ENCODE measurements at places on chromosomes 4 and X.

GRCh38 chr4:83358410-83358809, 23.8 kb upstream of the HPSE start:
- peak; percentile 85 for DNase-seq

- no peak for DNase-seq
Observed at GRCh38 chr4:145219090-145219489, 38.7 kb upstream of the OTUD4 start.

DNA sequence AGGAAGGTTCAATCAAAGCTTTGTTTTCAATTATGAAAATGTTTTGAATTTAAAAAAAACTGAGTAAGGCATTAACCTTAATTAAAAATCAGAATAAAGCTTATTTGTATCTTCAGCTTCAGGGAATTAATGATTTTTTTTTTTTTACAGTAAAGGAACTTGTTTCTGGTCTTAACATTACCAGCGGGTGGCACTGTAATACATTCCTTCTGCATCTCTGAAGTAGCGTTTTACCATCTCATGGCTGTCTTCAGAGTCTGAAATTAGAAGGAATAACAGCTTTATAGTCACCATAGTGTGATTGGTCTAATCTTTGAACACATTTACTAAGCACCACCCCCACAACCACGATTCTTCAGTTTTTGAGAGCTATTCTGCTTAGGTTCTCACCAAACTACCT, 102.6 kb downstream of the IL1RAPL2 start:
- peak; percentile 17 for DNase-seq

DNA sequence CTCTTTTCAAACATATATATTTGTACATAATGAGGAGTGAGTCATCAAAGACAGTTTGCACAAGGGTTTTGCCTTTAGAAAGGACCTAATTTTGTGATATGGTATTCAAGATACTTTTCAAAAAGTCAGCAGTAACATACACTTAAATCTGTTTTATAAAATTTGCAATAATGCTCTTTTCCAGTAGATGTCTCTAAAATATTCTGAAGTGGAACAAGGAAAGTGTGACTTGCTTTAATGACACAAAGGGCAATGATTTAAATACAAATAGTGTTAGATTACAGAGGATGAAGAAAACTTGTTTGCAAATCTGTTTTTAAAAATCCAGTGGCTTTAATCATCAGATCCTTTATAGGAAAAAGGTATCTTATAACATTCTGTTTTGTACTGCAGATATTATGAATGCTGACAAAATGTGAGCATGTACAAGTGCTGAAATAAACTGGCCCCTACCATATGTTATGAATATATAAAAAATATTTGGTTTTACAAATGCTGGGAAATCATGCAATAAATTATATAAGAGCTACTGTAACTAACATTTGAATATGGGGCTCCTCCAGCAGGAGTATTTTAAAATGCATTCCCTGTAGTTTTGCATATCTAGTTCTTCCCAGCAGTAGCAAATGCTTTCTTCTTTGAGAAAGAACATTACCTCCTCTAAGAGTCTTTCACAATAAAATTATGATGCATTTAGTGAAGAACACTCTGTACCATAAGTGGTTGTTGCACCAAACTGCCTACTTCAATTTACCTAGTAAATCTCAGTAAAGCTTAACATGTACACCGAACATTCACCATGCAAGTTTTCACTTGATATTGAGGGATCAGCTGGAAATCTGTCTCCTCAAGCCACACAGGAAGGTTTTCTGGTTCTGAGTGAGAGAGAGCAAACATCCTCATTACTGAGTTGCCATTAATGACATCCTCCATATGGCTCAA, 20.2 kb downstream of the MMRN1 start:
- no peak for DNase-seq

- DNase-seq: no peak
Observed at GRCh38 chr4:113146876-113147358, 97.5 kb downstream of the ANK2 start.
